ENCODE measurements at places on chromosomes 5 and 9.

DNA sequence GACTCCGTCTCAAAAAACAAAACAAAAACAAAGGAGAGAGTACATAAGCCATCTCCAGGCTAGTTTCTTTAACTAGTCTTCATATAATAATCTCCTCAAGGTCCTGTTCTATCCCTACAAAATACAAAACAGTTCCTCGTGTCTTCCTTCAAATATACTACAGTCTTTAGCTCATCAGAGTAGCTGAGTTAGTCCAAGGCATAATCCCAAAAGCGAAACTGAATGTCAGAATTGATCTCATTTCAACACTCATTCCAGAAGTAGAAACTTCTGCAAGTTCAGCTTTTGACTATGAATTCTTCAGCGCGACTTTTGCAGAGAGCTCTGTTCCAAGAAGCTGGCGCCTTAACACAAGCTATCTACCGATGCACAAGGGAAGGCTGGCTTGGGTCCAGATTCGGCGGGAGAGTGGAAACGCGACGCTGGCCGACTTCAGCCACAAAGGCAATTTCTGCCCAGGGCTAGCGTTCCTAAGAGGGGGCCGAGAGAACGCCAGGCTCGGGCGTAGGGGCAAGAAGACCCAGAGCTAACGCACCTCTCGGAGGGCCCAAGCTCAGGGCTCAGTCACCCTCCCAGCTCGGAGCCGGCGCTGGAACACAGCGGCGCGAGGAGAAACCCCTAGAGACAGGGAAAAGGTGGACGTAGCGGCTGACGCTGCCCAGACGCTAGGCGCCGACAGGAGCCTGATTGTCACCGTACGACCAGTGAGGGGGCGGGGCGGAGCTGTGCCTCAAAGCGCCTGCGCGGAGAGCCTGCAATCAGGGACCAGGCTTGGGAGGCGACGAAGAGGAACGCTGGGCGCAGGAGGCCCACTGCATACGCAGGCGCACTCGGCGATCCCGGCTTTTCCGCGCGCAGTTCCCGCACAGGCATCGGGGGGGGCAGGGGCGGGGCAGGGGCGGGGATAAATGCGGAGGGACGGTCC, 469 bp upstream of the HSDL2 start:
- peak; percentile 100 for DNase-seq

GRCh38 chr5:17282283-17283120, 65.1 kb downstream of the BASP1 start:
- no peak for DNase-seq

DNA sequence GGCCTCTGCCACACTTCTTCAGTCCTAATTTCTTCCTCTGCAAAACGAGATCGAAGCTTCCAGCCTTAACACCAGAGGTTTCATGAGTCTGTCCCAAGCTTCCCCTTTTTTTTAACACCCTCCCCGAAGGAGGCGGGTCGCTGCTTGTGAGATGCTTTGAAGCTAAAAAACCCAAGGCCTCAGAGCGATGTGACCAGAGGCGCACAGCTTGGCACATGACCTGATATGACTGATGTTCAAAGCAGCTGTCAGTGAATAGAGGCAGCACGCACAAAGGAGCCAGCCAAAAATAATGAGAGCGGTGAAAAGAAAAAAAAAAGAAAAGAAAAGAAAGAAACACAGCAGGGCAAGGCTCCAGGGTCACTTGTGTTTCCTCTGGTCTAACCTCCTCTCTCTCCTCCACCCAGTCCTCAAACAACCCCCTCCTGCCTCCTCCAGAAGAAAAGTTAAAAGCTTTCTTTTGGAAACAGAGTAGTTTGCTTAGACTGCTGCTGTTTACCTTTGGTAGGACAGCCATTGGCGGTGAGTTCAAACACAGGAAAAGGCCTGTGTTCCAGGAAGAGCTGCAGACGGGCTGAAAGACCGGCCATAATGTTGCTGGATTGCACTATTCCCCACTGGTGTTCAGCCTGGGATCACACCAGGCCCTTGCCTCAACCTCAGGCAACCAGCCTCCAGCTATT, 10.9 kb upstream of the ZNF366 start:
- DNase-seq, result no peak

DNA sequence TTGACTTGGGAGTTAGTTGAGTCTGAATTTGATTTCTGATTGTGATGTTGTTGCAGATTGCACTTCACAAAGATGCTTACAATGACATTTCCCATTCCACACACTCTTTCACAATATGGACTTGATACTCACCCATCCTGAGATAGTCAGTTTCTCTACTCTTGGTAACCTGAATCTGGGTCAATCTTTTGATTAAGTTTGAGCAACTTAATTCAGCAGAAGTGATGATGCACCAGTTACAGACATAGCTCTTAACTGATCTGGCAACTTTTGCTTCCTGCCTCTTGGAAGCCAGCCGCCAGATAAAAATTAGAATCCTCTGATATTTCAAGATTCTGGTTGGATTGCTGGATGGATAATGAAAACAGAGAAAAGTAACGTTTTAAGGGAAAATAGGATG, 79.7 kb upstream of the OSMR start:
- DNase-seq, result no peak

- DNase-seq, result no peak
Measured at GRCh38 chr5:39379693-39380092, 15.4 kb upstream of the C9 start.

GRCh38 chr5:15004506-15004905, 132.9 kb upstream of the ANKH start:
- DNase-seq, result no peak

All from CD4-positive, alpha-beta T cell treated with Interleukin-17A for 4 hours (primary cell).